ENCODE measurements at places on chromosomes 1 and 21. TPM values are rescaled to one million over a fixed set of nuclear protein-coding genes. Genes with fewer than 3 reads are reported as not detected.
A peak's percentile ranks its signal among the peaks of the same experiment; 100 is the strongest.

The ATAD3C gene
- 0.49 TPM for total RNA-seq

The SNX7 gene
- total RNA-seq, result not detected

The FAM229A gene
- 30.7 TPM for total RNA-seq

The ANKRD34A gene
- 0.96 TPM for total RNA-seq

The KDF1 gene
- total RNA-seq, result 2.8 TPM

The COL11A1 gene
- total RNA-seq, result not detected

The KIAA0319L gene
- 71.1 TPM for total RNA-seq

The SPRR3 gene
- not detected for total RNA-seq

The RIMKLA gene
- 0.11 TPM for total RNA-seq

DNA sequence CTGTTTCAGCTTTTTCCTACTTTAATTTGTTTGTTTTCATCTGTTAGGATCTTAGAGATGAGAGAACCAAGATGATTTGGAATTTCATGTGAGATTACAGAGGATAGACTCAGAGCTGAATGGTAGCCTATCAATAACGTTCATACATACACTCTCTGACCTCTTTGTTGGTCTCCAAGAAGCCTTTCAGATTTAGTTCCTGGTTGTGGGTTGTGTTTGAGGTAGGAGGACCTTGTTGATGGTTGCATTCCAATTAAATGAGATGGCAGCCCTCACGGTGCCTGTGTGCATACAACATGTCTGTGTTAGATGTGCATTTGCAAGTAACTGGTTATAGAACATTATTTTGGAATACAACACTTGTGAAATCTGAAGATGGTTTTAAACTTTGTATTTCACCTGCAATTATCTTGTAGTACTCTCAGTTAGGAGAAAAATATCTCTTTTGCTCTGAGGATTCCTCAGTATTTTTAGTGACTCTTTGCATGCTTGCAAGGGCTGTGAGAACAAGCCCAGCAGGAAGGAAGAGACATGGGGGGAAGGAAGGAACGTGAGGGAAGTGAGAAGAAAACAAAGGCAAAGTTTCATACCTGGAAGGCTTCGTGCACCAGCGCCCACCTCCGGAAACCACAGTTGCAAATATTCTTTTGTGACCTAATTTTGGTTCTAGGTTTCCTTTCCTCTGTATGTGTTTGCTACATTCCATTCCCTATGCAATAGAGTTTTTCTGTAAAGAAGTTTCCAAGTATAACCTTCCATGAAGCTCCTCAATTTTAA is 291.8 kb downstream of the DISC1 start:
- no peaks in the 10 kb centered on the region for H3K27me3 ChIP-seq
- DNase-seq, result no peak
- peak overlapping the region; percentile 66 for H3K4me3 ChIP-seq
- H3K4me1 ChIP-seq, result peaks cover 82% of the 10 kb centered on the region
- peak overlapping the region; percentile 88 for H3K27ac ChIP-seq

GRCh38 chr1:225990705-225991464 is 8.3 kb downstream of the SDE2 start:
- peaks cover 96% of the 10 kb centered on the region for H3K36me3 ChIP-seq
- peak overlapping the region; percentile 70 for H3K27ac ChIP-seq
- H3K4me3 ChIP-seq, result no peak overlapping the region
- peaks cover 12% of the 10 kb centered on the region for H3K4me1 ChIP-seq
- no peaks in the 10 kb centered on the region for H3K27me3 ChIP-seq

- no peaks in the 10 kb centered on the region for H3K36me3 ChIP-seq
- no peak overlapping the region for H3K27ac ChIP-seq
- H3K4me1 ChIP-seq, result no peaks in the 10 kb centered on the region
- no peak overlapping the region for H3K4me3 ChIP-seq
- no peaks in the 10 kb centered on the region for H3K27me3 ChIP-seq
- no peak for DNase-seq
These were observed 98.1 kb downstream of the TM2D1 start for GRCh38 chr1:61626816-61627215.

DNA sequence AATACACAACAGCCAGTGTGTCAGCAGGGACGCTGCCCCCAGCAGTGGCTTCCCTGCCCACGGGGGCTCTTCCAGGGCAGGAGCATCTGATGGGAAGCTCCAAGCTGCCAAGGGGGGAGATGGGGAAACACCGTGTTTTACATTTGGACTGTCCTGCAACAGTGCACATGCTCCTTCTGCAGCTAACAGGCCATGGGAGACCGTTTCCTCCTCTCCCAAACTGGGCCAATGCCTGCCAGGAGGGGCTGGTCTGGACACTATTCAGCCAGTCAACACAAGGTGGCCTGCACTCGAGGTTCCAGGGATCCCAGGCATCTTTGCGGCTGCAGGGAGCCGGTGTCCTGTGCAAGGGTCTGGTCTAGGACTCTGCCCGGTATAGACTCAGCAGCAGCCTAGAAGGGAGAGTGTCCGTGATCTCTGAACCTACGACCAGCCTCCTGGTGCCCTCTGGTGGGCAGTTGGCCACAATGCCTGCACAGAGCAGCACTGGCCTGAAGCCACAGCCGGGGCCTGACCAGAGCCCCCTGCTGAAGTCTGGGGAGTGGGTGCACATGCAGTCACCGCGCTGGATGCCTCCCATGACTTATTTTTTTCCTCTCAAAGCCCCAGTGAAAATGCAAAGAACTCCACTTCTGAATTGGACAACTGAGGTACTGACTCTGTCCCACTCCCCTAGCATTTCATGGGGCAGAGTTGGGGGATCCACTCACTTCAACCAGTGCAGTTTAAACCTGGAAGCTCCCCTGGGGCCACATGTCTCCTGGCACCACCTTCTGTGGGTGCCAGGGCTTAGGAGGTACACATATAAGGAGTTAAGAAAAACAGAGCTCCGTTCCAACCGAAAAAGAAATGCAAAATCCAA is 33.3 kb downstream of the RCC2 start:
- H3K27ac ChIP-seq, result peak overlapping the region; percentile 45
- peak; percentile 32 for DNase-seq
- no peaks in the 10 kb centered on the region for H3K27me3 ChIP-seq
- peaks cover 45% of the 10 kb centered on the region for H3K36me3 ChIP-seq
- peaks cover 4% of the 10 kb centered on the region for H3K4me1 ChIP-seq

- peak overlapping the region; percentile 85 for H3K4me3 ChIP-seq
- H3K36me3 ChIP-seq, result no peaks in the 10 kb centered on the region
- H3K27ac ChIP-seq, result peak overlapping the region; percentile 90
These were observed 919 bp downstream of the HECTD3 start for GRCh38 chr1:45009956-45010854.

DNA sequence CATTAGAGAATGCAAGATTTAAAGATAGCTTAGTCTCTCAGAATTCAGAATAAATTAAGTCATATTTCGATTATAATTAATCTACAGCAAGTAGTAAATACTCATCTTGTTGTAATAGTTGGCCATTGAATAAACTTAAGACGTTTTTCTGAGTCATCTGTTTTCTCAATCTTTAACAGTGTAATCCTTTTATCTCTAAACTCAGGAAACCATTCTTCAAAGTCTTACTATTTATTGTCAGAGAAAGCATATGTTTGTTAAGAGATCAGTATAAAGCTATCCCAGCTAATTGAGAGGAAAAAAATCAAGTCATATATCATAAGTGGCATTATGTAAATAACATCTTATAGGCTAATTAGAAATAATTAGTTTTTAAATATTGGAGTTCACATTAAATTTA is 201.2 kb upstream of the ADAMTS5 start:
- DNase-seq, result no peak
- H3K36me3 ChIP-seq, result no peaks in the 10 kb centered on the region
- H3K4me1 ChIP-seq, result no peaks in the 10 kb centered on the region
- no peak overlapping the region for H3K27ac ChIP-seq
- H3K27me3 ChIP-seq, result no peaks in the 10 kb centered on the region

GRCh38 chr1:103387898-103388297 is 137.6 kb upstream of the RNPC3 start:
- no peak overlapping the region for H3K4me3 ChIP-seq
- H3K4me1 ChIP-seq, result no peaks in the 10 kb centered on the region
- H3K27me3 ChIP-seq, result no peaks in the 10 kb centered on the region
- no peak for DNase-seq
- no peaks in the 10 kb centered on the region for H3K36me3 ChIP-seq

DNA sequence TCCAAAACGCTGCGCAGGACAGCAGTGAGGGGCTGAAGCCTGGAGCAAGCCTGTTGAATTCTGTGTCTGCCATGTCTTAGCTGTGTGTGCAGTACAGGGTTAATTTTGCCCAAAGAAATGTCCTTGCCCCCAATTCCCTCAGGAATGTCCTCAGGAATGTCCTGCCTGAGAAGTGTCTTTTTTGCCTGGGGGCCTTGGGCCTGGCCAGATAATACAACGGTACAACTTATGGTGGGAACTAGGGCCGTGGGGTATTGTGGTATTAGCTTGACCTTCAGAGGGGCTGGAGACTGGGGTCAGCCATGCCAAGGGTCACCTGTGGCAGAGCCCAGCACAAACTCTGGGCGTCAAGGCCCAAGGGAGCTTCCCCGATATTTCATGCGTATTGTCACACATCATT is 107.7 kb downstream of the AJAP1 start:
- no peak overlapping the region for H3K27ac ChIP-seq
- no peak overlapping the region for H3K4me3 ChIP-seq
- H3K36me3 ChIP-seq, result no peaks in the 10 kb centered on the region
- H3K4me1 ChIP-seq, result no peaks in the 10 kb centered on the region

GRCh38 chr1:100422065-100422464 is 69.8 kb downstream of the CDC14A start:
- H3K36me3 ChIP-seq, result peaks cover 11% of the 10 kb centered on the region
- no peaks in the 10 kb centered on the region for H3K27me3 ChIP-seq
- H3K4me1 ChIP-seq, result peaks cover 25% of the 10 kb centered on the region
- DNase-seq, result no peak

DNA sequence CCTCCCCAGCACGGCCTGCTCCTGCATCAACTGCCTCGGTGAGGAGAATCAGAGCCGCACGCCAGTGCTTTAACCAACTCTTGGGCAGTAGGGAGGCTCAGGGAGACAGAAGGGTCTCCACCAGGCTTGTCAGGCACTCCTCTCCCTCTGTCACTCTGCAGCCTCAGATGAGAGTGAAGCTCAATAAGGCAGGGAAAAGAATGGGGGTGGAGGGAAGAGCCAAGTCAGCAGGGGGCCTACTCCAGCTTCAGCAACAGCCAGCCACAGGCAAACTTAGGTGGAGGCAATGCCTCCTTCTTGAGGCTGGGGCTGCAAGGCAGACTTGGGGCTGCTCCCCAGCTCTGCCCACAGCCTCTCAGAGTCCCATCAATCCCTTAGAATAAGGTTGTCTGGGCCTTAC is 51.8 kb upstream of the A3GALT2 start:
- H3K4me1 ChIP-seq, result peaks cover 18% of the 10 kb centered on the region
- no peak overlapping the region for H3K4me3 ChIP-seq
- H3K27me3 ChIP-seq, result no peaks in the 10 kb centered on the region
- no peak for DNase-seq

GRCh38 chr1:202164271-202165037 is 4.1 kb upstream of the PTPN7 start:
- no peaks in the 10 kb centered on the region for H3K27me3 ChIP-seq
- peaks cover 36% of the 10 kb centered on the region for H3K4me1 ChIP-seq
- no peaks in the 10 kb centered on the region for H3K36me3 ChIP-seq

DNA sequence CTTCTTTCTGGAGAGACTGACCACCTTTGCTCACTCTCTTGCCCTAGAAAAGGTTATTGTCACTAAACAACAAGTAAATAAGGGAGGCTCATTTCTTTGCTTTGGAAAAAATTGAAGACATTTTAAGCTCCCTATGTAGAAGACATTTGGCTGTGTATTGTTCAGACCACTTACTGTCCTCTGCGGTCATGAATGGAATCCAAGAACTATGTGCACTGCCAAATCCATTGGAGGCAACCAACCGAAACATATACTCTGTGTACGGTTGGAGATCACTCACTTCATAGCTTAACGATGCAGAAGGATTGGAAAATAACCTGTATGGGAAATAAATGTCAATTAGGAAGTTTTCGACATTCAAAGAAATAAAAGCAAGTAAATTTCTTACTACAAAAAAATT is 332.8 kb downstream of the KCTD3 start:
- H3K36me3 ChIP-seq, result no peaks in the 10 kb centered on the region
- no peak overlapping the region for H3K4me3 ChIP-seq
- no peak overlapping the region for H3K27ac ChIP-seq
- no peak for DNase-seq
- no peaks in the 10 kb centered on the region for H3K4me1 ChIP-seq
- no peaks in the 10 kb centered on the region for H3K27me3 ChIP-seq

- H3K36me3 ChIP-seq, result peaks cover 8% of the 10 kb centered on the region
- no peaks in the 10 kb centered on the region for H3K27me3 ChIP-seq
- H3K4me3 ChIP-seq, result no peak overlapping the region
- H3K27ac ChIP-seq, result no peak overlapping the region
- no peaks in the 10 kb centered on the region for H3K4me1 ChIP-seq
- DNase-seq, result no peak
These were observed 124.9 kb upstream of the IFFO2 start for GRCh38 chr1:19081218-19081893.

DNA sequence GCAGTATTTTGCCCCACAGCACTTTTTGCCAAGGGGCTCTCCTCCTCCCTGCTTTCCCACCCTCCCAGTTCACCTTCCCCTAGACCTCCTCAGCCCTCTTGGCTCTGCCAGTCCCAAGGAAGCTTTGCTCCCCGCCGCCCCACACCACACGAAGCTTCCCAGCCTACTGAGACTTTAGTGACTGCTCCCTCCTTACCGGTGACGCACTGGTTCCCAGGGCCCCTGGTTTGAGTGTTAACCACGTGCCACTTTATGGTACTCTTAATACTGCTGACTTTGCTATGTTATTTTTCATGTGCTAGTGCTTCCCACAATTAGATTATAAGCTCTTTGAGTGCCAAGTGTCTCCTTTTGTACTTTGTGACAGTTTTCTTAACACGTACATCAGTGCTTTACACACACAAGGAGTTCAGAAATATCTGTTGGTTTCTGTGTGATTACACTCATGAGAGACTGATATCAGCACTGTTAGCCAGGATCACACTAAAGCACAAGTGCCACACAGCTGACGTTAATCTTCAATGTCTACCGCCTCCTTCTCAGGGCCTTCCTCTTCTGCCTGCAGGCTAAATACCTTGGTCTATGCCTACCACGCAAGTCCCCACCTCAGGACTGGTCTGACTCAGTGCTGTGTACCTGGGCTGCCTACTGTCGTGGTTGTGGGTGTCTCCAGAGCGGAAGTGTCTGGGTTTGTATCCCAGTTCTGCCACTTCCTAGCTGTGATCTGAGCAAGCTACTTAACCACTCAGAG is 61.0 kb downstream of the DNTTIP2 start:
- H3K4me1 ChIP-seq, result peaks cover 12% of the 10 kb centered on the region
- no peak overlapping the region for H3K4me3 ChIP-seq
- no peaks in the 10 kb centered on the region for H3K27me3 ChIP-seq
- no peaks in the 10 kb centered on the region for H3K36me3 ChIP-seq
- DNase-seq, result no peak
- peak overlapping the region; percentile 65 for H3K27ac ChIP-seq

GRCh38 chr21:43881283-43881682 is 16.3 kb downstream of the AGPAT3 start:
- H3K27ac ChIP-seq, result no peak overlapping the region
- H3K4me3 ChIP-seq, result no peak overlapping the region
- DNase-seq, result no peak

DNA sequence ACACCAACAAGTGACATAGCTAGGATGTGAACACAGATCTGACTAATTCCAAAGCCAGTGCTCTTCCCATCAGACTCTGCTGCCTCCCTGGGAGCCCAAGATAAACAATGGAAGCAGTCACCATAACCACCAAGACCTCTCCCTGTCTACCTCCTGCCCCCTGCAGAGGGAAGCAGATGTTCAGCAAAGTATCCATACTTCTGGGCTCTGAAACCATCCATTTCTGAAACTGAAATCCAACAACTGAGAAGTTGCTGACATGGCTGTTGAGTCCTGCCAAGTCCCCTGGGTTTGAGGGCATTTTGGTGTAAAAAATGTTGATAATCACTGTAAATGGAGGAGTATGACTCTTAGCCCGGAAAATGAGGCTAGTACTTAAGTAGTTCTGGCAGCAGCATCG is 102.1 kb downstream of the TYW3 start:
- H3K27ac ChIP-seq, result no peak overlapping the region
- DNase-seq, result no peak
- no peak overlapping the region for H3K4me3 ChIP-seq
- no peaks in the 10 kb centered on the region for H3K27me3 ChIP-seq
- H3K36me3 ChIP-seq, result no peaks in the 10 kb centered on the region

Data from naive thymus-derived CD8-positive, alpha-beta T cell (primary cell).